SK-MEL-5 (cell line): ENCODE measurements at places on chromosomes 3 and 15. TPM values are rescaled to one million over a fixed set of nuclear protein-coding genes. Genes with fewer than 3 reads are reported as not detected.
A peak's percentile ranks its signal among the peaks of the same experiment; 100 is the strongest.

The CPN2 gene
- not detected in 2 replicates for total RNA-seq

The THRB gene
- total RNA-seq: 0.03 and 0.16 TPM in 2 replicates

The ADGRG7 gene
- not detected in 2 replicates for total RNA-seq

DNA sequence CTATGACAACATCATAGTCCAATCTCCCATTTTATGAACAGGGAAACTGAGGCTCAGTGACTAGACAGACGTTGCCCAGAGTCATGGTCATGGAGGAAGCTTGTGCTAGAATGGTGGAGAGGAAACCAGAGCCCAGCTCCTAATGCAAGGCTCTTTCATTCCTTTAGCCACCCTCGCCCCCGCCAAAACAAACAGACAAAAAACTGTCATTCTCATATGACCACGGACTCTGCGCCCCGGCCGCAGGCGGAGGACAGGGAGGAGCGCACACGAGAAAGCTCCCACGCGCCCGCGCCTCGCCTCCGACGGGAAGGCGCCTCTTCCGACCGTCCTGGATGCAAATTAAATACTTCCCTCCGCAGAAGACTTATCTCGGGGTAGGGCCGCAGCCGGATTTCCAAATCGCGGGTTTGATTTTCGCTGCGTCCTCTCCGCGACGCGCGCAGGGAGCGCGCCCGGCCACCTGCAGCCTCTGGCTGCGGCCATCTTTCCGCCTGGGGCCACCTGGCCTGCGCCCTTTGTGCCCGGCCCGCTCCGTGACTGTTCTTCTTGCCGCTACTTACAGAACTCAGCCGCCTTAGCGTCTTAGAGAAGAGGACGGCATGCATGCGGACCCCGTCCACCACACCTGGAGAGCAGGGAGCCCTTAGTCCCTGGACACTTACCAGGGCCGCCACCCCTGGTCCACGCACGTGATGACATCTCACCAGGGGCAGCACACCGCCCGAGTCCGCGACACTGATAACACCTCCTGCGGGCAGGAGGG lies 670 bp upstream of the ATP13A3 start:
- no peak for DNase-seq

- no peak for DNase-seq
Measured at GRCh38 chr15:31305375-31305774, 21.3 kb upstream of the KLF13 start.

The SV2B gene
- 0.11 and 0.18 TPM in 2 replicates for total RNA-seq

- no peak for DNase-seq
Measured at GRCh38 chr15:44775953-44776352, 39.6 kb downstream of the TRIM69 start.

The FMN1 gene
- 87.0 and 96.0 TPM in 2 replicates for total RNA-seq

The MST1R gene
- total RNA-seq: not detected in 2 replicates

The VIPR1 gene
- 0.34 TPM in 1 of 2 replicates, not detected in the other for total RNA-seq

DNA sequence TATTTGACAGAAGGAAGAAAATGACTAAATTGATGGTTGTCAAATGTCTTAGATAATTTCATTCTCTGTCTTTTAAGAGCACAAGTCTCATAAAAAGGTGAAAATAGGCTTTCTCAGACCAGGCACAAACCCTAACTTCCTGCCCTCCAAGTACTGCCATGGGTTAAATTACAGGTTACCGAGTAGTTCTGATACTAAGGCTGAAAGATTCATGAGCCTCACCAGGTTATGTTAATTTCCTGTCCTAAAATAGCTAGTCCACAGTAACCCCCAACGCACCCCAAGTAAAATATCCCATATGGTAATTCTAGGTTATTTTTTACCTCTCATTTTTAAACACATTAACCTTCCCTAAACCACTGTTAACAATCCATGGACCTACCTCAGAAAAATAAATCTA lies 42.0 kb downstream of the GSK3B start:
- DNase-seq: no peak

- no peak for DNase-seq
Measured at GRCh38 chr15:31328969-31329639, 2.5 kb downstream of the KLF13 start.

The SRGAP3 gene
- total RNA-seq: 2.1 and 3.0 TPM in 2 replicates

- DNase-seq: no peak
Measured at GRCh38 chr15:56001471-56002078, 8.2 kb upstream of the NEDD4 start.

The IFRD2 gene
- total RNA-seq: 80.5 and 80.7 TPM in 2 replicates

- peak; percentile 9 for DNase-seq
Measured at GRCh38 chr3:10666621-10667020, 149.4 kb upstream of the SLC6A11 start.

GRCh38 chr3:164478323-164478722 lies 600.0 kb downstream of the SI start:
- DNase-seq: no peak

DNA sequence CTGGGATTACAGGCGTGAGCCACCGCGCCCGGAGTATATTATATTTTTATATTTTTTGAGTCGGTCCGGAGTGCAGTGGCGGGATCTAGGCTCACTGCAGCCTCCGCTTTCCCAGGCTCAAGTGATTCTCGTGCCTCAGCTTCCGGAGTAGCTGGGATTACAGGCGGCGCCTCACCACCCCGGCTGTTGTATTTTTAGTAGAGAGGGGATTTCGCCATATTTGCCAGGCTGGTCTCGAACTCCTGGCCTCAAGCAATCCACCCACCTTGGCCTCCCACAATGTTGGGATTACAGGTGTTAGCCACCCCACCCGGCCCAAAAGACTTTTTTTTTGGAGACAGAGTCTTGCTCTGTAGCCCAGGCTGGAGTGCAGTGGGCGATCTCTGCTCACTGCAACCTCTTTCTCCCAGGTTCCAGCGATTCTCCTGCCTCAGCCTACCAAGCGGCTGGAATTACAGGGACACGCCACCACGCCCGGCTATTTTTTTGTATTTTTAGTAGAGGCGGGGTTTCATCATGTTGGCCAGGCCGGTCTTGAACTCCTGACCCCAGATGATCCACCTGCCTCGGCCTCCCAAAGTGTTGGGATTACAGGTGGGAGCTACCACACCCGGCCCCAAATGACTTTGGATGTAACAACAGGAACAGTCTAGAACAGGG lies 1.0 kb downstream of the ZNF589 start:
- DNase-seq: no peak

DNA sequence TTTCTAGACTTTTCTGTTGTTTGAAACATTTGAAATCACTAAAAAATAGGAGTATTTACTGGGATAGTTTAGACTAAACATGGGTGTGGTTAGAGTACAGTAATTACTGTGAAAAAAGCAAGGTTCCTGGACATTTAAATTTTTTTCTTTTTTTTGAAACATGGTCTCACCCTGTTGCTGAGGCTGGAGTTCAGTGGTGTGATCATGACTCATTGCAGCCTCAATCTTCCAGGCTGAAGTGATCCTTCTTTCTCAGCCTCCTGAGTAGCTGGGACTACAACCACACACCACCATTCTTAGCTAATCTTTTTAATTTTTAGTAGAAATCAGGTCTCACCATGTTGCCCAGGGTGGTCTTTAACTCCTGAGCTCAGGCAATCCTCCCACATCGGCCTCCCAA lies 20.4 kb upstream of the CELF6 start:
- DNase-seq: no peak

The ERC2 gene
- total RNA-seq: 0.50 and 0.96 TPM in 2 replicates

The GOLGA8S gene
- total RNA-seq: not detected in 2 replicates

DNA sequence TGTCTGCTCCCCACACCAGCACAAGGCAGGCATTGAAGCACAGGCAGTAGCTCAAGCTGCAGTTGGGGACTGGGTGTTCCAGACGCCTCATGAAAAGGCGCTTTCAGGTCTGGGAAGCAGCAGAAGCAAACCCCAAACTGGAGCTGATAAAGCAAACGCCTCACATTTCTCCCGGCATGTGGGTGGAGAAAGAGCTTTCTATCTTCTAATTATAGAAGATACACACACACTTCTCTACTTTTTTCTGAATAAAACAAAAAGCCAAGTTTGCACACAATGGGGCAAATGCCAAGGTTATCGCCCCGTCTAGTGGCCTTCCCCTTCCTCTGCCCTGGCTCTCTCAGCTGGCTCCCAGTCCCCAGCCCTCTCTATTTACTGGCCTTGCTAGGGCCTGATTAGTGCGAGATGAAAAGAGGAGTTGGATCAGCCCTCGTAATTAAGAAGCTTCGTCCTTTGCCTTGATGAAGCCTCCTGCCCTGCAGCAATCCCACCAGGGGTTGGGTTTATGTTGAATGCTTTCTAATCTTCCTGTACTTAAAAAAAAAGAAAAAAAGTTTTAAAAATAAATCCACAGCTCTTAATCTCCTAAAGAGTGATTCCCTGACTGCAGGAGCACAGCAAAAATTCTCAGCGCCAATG lies 120.2 kb downstream of the MEGF11 start:
- DNase-seq: no peak

DNA sequence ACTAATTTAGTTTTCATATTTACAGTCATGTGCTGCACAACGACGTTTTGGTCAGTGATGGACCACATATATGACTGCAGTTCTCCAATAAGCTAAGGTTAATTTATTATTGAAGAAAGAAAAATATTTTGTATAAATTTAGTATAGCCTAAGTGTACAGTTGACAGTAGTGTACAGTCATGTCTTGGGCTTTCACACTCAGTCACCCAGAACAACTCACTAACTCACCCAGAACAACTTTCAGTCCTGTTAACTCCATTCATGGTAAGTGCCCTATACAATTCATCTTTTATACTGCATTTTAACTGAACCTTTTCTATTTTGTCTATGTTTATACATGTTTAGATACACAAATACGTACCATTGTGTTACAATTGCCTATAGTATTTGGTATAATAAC lies 3.8 kb upstream of the GABRR3 start:
- no peak for DNase-seq

The ESYT3 gene
- total RNA-seq: 0.05 TPM in 1 of 2 replicates, not detected in the other

GRCh38 chr3:179149406-179149867 lies 1.3 kb downstream of the PIK3CA start:
- DNase-seq: peak; percentile 15
